Endodermal cell (in vitro differentiated cells): ENCODE measurements at places on chromosomes 2 and 18.

DNA sequence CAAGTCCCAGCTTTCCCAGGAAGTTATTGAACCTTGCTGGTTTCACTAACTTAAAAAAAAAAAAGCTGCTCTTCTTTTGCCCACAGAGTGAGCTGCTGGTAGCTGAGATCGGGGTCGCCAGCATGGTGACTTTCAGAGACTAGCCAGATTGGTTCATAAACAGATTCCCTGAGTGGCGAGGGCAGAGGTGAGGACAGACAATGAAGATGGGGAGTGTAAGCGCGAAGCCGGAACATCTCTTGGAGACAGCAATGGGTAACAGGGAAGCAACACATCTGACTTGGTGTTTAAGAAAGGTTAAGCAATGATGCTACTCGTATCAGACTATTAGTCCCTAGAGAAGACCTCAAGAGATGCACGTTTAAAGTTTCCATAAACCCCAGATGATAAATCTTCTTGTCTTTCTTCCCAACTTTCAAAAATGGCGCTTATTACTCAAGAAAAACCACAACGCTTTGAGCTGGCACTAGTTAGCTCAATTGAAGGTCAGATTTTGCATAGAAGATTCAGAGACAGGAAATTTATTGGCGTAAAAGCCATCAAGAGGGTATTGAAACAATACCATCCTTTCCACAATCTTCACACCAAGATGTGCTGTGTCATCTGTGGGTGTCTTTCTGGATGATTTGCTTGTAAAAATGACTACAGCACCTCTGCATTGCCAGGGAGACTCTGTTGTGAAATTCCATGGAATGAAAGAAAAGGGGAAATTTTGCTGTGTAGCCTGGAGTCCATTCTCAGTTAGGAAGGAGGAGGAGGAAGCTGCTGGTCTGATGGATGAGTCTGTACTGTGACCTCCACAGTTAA is 193.1 kb upstream of the CXCR4 start:
- no peak for DNase-seq

DNA sequence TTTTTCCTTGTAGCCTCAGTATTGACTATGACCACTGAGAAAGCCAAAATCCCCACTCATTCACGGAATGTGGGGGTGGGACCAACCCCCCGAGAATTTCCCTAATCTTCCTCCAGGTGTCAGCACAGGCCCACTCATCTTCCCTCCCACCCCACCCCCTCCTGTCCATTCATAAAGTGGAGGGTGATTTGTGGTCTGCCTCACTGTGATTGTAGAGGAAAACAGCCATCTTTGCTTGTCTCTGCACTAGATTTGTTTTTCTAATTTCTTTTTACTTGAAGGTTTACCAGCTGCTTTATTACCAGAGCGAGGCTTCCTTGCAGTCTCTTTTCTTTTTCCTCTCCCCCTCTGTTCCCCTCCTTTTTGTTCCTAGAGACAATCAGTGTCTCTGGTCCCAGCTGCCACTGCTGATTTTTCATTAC is 171.8 kb downstream of the ICOS start:
- peak; percentile 80 for DNase-seq

DNA sequence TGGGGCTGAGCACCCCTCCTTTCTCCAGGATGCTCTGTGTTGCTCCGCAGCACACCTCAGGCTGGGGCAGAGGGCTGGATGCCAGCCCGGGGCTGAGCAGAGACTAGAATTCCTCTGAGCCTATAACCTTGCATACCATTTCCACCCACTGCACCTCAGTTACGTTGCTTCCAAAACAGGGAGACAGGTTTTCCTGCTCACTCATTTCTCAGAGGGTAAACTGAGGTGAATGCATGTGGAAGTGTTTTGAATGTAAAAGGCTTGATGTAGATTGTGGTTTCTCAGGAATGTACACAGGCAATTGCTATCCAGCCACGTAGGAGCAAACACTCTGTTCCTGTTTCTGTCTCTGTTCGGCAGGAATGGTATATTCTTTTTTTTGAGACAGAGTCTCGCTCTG is 45.3 kb downstream of the EDAR start:
- DNase-seq: no peak

DNA sequence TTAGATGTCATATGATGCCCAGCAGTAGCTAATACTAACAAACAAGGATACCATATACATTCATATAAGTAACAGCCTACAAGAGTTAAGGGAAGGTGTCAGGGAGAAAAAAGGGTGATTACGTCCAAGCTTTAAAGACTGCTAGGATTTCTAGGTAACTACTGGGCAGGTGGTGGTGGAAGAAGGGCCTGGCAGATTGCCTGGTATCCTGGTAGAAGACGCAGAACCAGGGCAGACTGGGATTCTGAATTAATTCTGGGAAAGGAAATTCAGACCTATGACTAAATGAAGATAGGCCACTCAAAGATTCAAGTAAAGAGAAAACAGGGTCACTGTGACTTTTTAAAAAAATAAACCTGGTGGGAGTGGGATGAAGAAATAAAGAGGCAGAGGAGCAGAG is 31.9 kb downstream of the NDUFA10 start:
- no peak for DNase-seq

DNA sequence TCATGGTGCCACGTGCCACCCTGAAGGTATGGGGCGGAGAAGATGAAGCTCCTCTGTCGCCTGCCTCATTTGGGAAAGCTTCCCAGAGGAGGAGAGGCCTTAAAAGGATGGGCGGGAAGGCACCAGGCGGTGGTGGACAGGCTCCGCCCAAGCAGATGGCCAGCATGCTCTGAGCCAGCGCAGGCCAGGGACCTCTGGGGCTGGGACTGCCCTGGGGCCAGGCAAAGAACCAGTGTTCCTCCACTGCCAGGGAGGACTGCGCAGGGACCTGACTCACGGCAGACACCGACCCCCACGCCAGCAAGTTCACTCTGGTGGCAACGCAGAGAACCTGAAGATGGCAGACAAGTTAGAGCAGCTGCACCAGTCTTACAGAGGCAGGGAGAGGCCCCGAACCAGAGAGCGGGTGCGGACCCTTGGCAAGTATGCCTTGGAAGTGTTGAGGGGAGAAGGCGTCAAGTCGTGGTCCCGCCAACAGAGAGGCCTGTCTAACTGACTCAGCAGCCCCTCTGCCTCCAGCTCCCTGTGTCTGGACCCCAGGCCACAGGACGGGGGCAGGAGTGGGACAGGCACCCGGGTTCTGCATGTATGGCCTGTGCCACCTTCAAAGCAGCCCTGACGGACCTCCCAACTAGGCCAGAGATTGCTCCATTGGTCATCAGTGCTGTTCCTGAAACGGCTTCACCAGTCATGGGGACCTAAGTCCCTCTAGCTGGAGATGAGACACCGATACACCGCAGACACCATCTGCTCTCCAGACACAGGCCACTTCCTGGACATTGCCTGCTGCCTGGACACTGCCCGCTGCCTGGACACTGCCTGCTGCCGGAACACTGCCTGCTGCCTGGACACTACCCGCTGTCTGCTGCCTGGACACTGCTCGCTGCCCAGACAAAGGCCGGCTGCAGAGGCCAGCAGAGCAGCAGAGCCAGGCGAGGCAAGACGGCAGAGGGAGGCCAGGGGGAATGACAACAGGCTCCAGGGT is 124.7 kb downstream of the HDAC4 start:
- DNase-seq: peak; percentile 48

DNA sequence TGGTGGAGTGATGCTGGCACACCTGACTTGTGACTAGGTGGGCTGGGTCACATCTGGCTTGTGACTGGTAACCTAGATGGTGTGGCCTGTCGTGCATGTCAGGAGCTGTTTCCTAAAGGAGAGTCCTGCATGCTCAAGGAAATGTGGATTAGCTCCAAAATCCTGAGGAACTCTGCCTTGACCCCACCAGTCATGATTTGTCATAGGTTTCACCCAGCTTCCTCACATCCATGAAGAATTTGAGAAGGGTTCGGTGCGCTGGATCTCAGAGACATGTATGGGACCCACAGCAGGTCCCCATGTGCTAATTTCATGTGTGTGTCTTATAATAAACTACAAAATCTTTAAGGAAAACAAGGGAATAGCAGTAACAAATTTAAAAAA is 107.2 kb downstream of the COL6A3 start:
- no peak for DNase-seq

GRCh38 chr2:193334401-193334800 is 1139.7 kb upstream of the TMEFF2 start:
- no peak for DNase-seq

DNA sequence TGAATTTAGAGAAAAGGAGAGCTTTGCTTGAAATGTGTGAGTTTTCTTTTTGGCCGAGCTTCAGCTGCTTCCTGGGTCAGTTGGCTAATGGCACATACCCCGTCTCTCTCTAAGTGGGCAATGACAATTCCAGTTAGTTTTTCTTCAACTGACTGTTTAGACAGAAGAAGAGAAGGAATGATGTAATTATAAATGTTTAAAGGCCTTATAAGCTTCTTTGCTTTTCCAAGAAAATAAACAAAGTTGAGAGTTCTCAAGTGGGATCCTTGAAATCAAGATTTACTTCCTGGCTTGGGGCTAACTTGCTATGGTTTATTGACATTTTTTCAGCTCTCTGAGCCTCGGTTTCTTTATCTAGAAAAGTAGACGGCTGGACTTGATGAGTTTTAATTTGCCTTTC is 794.9 kb upstream of the ACVR2A start:
- DNase-seq: no peak

DNA sequence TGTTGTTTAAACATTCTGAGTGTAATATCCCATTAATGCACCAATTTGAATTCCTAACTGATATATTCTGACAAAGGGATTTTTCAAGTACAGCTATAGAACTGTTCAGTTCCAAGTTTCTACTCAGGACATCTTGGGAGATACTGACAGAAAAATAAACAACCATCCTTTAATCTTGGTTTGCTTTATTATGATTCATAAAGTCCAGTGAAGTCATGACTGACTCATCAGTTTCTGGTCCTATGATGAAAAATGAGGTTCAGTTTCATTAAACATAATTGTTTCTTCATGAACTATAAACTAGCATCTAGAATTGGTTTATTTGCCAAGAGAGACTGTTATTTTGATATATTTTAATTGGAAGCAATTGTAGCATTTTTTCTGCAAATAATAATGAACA is 896.2 kb downstream of the CCDC85A start:
- DNase-seq: no peak

- DNase-seq: no peak
Measured at GRCh38 chr18:10387399-10387798, 67.0 kb upstream of the APCDD1 start.

GRCh38 chr2:110959198-110959597 is 161.5 kb upstream of the BCL2L11 start:
- no peak for DNase-seq

GRCh38 chr2:97752342-97753334 is 39.3 kb downstream of the ZAP70 start:
- DNase-seq: no peak

DNA sequence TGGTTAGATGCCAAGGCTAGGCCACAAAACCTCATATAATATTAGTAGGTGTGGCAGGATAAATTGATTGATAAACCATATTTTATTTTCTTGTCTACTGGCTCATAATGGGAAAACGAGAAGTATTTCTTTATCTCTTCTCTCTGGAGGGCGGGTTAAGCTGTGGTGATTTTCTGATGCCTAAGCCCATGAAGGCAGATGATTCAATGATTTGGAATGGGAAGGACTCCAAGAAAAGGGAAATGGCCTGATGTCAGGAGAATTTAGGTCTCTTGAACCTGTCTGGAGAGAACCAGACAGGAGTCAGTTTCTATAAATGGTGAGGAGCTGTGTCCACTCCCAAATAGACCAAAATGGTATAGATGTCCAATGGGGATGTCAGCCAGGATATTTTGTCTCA is 18.7 kb upstream of the MAP4K3 start:
- DNase-seq: no peak

DNA sequence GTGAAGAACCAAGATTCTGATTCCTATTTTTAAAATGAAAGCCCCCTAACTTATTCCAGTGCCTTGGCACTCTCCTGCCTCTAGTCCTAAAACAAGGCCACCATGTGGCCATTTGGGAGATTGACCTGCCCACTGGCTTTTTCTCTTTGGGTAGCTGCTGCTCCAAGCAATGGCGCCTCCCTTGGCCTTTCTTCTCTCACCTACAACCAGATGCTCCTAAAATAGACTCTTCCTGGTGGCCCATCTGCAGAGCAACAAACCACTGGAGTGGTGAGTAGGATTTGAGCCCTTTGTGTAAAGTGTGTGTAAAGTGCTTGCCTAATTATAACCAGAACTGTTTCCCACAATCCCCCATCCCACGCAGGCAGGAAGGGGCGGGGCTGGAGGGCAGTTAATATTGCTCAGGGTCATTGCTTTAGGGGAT is 114.2 kb downstream of the FHOD3 start:
- DNase-seq: peak; percentile 90

GRCh38 chr2:189142893-189143759 is 36.4 kb downstream of the COL5A2 start:
- peak; percentile 83 for DNase-seq

DNA sequence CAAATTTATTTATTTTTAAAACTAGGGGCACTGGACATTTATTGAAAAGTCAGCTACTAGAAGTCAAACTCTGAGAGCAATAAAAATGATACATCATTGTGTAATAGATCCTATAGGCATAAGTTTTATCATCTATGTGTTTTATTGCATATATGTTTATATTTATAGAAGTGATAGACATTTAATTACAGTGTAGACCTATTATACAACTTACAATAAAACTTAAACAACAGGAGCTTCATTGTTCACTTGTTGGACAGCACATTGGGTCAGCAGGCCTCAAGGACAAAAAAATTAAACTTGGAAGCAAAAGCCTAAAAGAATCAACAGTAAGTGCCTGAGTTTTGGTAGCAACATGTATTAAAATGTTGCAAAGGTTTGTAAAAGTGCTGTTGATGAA is 15.0 kb upstream of the ACTR2 start:
- no peak for DNase-seq

- DNase-seq: no peak
Measured at GRCh38 chr18:80163183-80163582, 54.1 kb downstream of the ADNP2 start.

DNA sequence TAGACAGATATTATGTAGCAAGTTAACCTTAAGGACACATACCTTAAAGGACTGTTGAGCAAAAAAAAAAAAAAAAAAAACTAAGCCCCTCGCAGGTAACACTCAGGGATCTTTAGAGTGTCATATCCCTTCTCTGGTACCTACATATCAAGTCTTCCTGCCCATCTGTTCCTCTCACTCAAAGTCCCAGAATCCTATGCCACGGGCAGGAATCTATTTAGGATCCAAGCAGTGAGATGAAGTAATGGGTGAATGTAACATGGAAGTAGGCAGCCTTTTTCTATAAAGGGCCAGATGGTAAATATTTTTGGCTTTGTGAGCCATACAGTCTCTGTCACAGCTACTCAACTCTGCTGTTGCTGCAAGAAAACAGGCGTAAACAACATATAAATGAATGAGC is 496.7 kb downstream of the STK39 start:
- DNase-seq: no peak

- DNase-seq: peak; percentile 77
Measured at GRCh38 chr2:105403783-105404698, 5.2 kb upstream of the FHL2 start.

DNA sequence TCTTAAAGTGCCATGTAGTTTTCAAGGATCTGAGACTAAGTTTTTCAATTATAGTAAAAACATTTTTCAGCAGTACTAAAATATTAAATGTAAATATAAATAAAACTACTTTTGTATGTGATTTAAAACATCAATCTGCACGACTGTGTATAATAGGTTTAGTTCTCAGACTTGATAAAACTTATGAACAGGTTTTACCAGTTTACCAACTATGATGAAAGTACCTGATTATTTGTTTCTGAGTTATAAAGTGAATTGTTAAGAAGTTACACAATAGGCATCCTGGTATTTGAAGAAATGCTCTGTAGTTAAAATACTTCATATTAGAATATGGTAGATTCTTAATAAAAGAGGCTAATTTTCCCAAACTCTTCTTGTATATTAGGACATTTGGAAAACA is 14.8 kb downstream of the RELCH start:
- no peak for DNase-seq

GRCh38 chr2:62050456-62051045 is 145.1 kb downstream of the COMMD1 start:
- DNase-seq: no peak
